ENCODE measurements at places on chromosomes 3 and 15.

DNA sequence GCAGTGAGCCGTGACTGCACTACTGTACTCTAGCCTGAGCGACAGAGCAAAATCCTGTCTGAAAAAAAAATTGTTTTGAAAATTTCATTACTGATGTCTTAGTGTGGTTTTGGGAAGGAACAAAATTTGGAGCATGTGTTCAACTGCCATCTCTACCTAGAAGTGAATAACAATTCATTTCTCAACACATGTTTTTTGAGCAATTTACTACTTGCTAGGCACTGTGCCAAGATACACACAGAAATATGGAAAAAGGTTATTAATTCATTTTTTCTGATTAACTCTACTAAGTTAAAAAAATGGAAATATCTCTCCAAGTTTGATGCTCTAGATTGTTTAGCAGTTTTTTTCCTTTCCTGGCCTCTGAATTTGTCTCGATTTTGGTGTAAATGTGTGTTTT is 5.2 kb upstream of the TCF12 start:
- no peak for DNase-seq

DNA sequence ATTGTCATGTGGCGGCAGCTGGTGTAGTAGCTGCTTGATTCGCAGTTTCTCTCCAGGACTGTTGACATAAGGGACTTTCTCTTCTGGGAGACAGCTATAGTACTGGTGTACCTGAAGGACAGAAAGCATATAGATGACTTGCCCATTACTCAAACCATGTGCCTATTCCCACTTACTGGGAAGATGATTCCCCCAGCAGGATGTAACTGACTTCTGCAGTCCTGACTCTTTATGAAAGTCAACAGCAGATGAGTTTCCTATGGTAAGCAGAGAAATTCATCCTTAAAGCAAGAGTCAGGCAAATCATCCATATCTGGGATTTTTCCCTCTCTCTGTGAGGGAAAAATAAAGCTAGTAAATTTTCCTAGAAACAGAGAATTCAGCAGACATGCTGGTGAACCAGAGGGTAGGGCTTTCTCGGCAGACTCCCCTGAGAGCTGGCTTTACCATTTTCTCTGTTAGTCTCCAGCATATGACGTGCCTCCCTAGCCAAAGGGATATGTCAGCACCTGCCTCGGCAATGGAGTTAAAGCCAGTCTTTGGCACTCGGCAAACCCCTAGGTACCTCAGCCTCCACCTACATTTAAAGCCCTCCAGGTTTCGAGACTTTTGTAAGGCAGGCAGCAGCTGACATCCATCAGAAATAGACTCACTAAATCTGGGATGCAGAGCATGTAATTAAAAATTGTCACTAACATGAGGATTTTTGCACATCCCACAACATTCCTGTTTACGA is 62.1 kb downstream of the PRICKLE2 start:
- DNase-seq, result no peak

DNA sequence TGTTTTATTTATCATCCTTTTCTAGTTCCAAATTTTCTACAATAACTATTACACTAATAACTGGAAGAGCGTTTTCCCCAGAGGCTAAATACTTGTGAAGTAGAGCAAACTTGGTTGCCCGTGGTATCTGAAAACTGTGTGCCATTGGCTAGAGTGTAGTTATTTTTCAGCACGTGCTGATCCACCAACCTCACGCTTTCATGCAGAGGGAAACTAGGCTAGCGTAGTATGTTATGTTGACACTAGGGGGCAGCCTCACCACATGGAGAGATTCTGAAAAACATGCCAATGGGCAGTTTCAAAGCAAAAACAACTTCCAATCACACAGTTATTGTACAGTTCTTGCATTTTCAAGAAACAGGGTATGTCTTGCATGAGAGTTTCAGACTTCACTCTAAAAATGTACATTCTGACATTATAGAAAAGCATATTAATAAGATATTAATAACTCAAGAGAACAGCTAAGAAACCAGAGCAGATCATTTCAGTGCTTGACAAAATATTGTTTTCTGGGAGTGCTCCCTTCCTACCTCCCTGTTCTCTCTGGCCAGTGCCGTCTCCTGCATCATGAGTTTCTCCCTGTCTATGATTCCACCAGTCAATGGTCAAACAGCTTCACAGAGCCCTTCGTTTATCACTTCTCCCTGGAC is 39.7 kb downstream of the SPATA12 start:
- DNase-seq, result peak; percentile 63

GRCh38 chr3:128496602-128497304 is 3.8 kb upstream of the GATA2 start:
- DNase-seq, result no peak

GRCh38 chr3:155753038-155753639 is 8.3 kb upstream of the PLCH1 start:
- no peak for DNase-seq

GRCh38 chr15:28896951-28897350 is 11.2 kb downstream of the APBA2 start:
- DNase-seq, result no peak

GRCh38 chr3:108673988-108674661 is 83.1 kb downstream of the RETNLB start:
- no peak for DNase-seq

DNA sequence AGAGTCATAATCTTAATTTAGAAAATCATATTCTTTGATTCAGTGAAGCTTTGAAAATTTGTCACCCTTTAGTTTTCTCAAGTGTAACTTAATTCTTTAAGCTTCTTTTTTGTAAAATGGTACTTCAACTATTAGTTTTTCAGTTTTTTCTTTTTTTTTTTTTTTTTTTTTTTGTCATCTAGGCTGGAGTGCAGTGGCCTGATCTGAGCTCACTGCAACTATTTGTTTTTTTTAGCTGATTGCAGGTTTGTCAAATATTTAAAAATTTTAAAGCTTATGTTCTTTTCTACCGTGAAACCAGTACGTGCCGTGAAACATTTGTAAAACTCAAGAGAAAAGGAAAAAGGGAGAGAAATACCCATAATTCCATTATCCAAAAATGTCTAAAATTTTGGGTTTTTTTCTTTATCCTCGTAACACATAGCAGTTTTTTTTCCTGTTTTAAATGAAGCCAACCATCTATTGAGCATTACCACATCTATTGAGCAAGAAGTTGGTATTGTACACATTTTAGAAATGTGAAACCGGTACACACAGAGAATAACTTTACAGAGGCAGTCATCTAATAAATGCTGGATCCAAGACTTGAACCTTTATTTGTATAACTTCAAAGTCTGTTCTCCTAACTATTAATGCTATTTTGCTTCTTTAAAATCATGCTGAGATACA is 25.7 kb downstream of the ECT2 start:
- DNase-seq, result no peak

DNA sequence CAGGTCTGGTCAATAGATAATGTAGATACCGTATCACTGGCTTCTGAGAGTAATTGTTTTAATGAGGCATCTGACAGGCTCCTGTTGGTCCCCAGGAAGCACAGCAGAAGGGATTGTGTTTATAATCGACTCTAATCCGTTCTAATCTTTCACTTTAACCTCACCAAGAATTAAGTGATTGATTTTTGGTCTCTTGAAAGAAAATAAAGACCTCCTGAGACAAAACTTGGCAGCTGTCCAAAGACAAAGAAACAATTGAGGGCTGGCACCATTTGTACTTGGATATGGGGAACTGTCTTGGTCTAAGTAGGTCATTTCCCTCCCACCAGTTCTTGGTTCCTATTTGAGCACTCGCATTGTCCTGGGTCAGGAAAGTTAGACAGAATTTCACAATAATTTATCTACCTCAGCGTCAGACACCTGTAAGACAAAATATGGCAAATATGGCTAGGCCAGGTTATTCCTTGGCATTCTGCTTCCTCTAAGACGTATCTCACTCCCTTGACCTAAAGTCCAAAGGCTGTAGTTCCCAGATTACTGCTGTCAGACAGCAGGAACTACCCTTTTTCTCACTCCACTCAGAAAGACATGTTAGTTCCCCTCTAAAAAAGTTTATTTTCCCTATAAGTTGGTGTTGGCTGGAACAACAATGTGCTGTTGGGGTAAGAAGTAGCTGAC is 22.7 kb upstream of the CD96 start:
- no peak for DNase-seq

- no peak for DNase-seq
Measured at GRCh38 chr15:86135041-86135440, 55.4 kb downstream of the AGBL1 start.

GRCh38 chr15:80405970-80406369 is 1.8 kb downstream of the ARNT2 start:
- no peak for DNase-seq

GRCh38 chr3:111311126-111311525 is 230.9 kb upstream of the CD96 start:
- DNase-seq, result no peak

DNA sequence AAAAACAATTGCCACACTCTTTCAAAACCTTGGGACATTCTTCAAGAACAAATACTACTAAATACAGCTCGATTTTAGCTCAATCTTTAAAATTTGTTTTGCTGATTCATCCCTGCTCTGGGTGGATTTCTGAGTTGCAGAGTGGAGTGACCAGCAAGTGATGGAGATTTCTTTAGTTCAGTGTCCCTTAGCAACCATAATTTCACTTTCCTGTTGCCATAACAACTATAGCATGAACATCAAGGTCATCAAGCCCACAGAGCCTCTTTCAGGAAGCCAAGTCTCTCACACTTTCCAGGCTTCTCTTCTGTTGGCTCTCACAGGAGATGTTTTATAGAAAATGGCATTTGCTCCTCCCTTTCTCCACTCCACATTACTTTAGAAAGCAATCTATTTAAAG is 597.2 kb upstream of the ADAMTS9 start:
- DNase-seq, result no peak

DNA sequence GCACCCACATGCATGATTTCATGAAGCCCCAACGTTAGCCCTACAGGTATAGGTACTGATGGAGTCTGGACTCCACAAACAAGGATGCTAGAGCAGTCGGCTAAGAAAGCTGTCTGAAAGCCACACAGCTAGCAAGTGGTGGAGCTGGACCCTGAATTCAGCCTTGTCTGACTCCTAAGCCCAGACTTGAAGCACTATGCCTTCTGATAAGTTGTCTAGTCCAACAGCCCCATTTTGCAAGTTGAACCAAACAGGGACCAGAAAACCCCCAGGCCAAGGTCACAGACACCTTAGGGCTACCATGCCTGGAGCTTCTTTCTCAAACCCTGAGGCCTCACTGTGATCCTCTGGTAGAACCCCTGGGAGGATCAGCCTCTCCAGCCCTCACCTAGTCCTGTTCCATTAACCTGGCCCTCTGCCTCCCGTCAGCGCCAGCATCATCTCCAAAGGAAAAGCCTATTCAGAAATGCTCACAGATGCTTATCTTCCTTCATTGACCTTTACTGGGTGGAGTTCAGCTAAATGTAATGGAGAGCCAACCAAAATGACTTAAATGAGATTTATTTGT is 1.7 kb upstream of the SLCO2A1 start:
- no peak for DNase-seq

- DNase-seq, result peak; percentile 49
Measured at GRCh38 chr3:45167011-45167911, 21.1 kb upstream of the CDCP1 start.

- DNase-seq, result no peak
Measured at GRCh38 chr3:101495552-101495951, 17.5 kb downstream of the SENP7 start.

DNA sequence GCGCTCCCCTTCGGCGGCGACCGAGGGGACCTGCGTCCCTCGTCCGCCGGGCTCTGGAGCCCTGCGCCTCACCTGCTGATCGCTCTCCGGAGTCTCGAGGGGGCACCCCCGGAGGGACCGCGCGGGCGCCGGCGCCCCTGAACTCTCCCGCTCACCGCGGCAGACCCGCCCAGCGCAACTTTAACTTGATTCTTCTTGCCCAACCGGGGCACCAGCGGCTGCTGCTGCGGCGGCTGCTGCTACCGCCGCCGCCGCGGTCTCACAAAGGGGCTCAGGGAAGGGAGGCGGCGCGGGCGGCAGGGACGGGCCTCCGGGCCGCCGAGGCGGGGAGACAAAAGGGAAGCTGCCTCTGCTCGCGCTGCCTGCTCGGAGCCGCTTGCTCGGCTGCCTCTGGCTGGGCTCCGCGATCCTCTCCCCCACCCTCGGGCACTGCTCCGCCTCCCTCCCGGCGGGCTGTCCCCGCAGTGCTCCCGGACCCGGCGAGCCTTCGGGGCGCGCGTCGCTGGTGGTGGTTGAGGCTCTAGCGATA is at the start of gene PPM1L:
PPM1L (plus strand) TSS at position 456 of the 529 bp plus-strand sequence.
- peak; percentile 28 for DNase-seq

- DNase-seq, result no peak
Measured at GRCh38 chr3:156964577-156964976, 138.4 kb downstream of the LEKR1 start.

DNA sequence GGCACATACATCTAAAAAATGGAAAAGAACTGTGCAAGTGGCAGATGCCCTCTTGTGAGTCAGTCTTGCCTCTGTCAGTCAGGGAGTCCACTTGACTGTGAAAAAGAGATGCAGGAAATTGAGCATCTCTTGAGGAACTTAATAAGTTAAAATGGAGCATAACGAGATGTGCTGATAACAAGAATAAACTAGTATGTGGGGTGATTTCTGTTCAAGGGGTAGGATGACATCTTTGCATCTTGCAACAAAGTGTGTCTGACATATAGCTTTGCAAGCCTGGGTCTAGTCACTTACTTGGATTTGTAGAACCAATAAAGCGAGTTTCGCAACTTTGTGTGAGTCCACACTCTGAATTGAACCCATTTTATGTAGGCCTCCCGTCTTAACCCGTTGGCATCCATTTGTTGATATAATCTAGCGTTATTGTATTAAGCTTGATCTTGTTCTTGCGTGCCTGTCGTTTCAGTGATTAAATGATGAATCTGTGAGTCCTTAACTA is 2.2 kb downstream of the USP3 start:
- no peak for DNase-seq

DNA sequence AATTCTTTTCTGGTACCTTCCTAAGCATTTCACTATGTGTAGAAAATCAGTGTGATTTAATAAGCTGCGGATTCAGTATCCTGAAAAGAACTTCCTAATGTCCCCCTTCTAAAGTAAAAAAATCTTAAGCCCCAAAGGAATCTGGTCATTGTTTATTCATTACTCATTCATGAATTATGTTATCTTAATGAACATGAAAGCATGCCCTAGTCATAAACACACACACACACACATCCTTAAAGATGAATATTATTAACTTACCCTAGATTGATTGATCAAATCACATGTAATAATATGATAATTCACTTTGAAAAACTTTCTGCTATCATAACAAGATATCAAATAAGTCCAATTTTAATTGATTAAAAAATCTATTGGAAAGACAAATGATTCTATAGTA is 96.4 kb upstream of the BFSP2 start:
- no peak for DNase-seq

DNA sequence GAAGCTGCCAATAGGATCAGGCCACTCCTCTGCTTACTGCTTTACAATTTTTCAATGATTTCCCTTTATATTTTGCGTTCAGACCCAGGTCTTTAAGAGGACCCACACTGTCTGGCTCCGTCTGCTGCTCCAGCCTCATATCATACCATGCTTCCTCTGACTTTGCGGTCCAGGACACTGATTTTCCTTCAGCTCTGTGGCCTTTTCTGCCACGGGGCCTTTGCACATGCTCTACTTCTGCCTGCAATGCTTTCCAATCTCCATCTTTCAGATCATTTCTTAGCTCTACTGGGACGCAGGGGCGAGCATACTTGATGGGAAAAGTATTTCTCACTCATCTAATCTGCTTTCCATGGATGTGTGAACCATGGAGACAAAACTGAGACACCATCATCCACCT is 23.0 kb upstream of the SH3GL3 start:
- DNase-seq, result no peak
